Endodermal cell (in vitro differentiated cells): ENCODE measurements at places on chromosomes 4 and X.
A peak's percentile ranks its signal among the peaks of the same experiment; 100 is the strongest.

- DNase-seq = no peak
Measured at GRCh38 chr4:147586637-147587036, 30.6 kb upstream of the TMEM184C start.

GRCh38 chr4:182205306-182205705 is 37.9 kb upstream of the TENM3 start:
- no peak for DNase-seq

- DNase-seq = no peak
Measured at GRCh38 chr4:4507923-4508322, 33.9 kb downstream of the STX18 start.

GRCh38 chr4:73421708-73422457 is 14.1 kb upstream of the AFP start:
- DNase-seq = no peak

- DNase-seq = no peak
Measured at GRCh38 chr4:94595013-94595412, 143.3 kb downstream of the PDLIM5 start.

GRCh38 chrX:40550066-40550465 is 30.7 kb upstream of the ATP6AP2 start:
- DNase-seq = no peak

DNA sequence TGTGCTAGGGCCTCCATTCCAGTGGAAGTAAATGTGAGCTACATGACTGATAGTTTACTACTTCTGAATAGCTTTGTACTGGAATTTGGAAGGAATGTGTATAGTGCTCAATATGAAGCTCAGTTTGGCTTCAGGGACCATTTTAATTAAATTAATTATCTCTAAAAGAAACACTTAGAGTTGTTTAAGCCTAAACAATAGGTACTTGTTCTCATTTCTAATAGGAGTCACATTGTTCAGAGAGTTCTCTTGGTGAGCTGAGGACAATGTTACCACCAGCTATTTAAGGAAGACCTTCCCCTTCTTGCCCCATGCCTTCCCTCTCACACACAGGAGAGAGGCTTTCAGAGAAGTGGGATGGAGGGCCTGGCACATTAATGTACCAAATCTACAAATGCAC is 78.3 kb downstream of the CHIC2 start:
- no peak for DNase-seq

DNA sequence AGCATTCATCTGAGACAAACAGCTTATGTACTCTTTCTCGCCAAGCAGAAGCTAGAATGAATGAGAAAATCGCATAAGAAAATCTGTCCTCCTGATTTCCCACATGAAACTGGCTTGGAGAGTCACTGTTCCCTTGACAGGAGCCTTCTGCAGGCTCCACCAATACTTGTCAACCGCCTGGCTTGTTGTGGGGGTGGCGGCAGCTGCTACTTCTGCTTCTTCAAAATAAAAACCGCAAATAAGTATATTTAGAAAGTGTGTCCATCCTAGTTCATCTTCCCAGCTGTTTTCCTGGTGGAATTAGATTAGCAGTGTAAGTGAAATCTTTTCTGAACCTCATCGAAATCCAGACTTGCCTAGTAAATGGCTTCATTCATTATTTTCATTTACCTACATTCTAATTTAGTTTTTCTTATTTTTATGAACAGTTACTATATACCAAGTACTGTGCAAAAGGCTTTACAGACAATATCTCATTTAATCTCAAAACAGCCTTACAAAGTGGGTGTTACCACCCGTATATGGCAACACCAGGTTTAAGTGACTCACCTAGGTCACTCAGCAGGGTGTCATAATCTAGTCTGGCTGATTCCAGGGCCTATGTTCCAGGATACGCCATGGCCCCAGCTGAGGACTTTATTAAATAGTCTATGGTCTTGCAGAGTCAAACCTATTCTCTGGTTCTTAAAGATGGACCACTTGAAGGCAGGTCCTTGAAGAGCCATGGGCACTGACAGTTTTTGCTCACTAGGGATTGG is 104.6 kb upstream of the IGFBP7 start:
- no peak for DNase-seq

DNA sequence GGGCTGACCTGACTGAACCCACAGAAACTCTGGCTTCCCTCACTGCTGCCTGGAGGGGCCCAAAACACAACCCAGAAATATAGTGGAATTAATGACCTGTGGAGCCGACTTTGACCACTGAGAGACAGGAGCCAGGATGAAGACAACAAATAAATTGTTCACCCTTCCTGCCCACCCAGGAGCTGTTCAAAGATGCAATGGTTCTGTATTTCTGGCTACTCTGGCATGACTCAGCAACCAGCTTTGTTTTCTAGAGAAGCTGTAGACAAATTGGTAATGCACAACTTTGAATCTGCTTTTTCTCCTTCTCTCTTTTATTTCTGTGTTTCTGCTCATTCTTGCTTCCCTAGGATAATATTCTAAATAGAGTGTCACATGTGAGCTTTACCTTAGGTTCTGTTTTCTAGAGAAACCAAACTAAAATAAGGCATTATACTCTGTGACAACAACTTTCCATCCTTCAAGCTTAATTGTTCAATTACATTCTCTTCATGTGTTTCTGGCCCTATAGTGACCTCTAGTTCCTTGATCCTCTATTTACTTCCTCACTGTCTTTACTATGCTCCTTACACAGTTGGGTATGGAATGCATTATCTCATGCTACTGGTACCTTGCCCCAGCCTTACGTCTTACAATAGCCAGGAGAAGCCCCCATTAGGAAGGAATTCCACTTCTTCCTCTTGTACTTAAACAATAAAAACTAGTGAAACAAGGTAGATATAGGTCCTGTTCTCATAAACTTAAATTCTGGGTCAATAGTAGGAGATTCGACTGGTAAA is 6.5 kb upstream of the PRKG2 start:
- no peak for DNase-seq

DNA sequence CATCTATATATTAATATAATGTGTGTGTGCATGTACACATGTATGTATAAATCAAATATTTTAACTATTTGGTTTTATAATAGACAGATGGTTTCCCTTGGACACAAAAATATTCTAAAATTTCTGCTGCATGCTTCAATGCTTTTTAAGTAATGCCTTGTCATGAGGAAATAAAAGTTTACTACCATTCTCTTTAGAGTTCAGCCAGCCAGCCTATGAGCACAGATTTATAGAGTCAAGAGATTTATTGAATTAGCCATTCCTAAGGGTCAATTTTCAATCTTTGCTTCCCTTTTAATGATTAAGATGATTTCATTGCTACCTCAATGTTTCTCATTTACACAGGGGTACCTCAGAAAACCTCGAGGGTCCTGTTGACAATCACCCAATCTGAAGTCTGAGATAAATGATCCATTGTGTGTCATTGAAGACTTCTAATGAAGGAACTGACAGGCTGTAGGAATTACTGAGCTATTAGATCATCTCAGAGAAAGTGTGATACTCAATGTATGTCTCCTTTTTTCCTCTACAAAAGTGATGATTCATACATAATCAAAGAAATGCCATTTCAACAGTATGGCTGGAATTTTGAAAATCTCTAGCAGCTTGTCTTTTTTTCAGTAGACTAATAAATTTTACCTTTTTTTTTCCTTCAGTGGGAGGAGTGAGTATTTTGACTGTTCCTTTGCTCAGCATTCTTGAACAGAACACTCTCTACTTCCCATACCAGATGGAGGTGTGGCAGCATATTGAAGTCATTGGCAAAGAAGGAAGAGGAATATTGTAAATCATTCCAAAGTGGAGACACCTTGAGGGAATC is 222.6 kb upstream of the PCDH18 start:
- no peak for DNase-seq

GRCh38 chr4:82138374-82138773 is 235.4 kb downstream of the HNRNPD start:
- no peak for DNase-seq

DNA sequence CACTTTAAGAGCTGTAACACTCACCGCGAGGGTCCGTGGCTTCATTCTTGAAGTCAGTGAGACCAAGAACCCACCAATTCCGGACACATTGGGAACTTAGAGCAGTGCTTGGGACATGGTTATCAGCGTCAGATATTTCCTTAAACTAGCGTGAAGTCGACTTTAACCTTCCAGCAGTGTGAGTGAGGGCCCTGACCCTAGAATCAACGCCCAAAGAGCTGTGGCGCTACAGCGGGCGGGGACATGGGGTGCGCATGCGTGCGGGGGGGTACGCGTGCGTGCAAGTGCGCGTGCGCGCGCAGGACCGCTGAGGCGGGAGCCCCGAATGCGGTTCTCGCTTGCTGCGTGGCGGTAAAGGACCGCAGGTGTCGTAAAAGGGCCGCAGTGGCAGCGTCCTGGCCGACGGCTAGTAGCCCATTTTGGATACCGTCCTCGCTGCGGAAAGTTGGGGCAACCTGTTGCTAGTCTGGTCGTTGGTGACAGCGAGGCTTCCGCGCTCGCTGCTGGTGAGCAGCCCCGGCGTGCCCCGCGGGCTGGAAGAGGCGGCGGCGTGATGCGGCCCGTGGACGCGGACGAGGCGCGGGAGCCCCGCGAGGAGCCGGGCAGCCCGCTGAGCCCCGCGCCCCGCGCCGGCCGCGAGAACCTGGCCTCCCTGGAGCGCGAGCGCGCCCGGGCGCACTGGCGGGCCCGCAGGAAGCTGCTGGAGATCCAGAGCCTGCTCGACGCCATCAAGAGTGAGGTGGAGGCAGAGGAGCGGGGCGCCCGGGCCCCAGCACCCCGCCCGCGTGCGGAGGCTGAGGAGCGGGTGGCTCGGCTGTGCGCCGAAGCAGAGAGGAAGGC is 19.8 kb upstream of the S100P start:
- peak; percentile 96 for DNase-seq

- peak; percentile 78 for DNase-seq
Measured at GRCh38 chr4:120843849-120844527, 78.5 kb downstream of the PRDM5 start.

GRCh38 chrX:103536071-103536470 is 16.8 kb upstream of the RAB40A start:
- DNase-seq = no peak

DNA sequence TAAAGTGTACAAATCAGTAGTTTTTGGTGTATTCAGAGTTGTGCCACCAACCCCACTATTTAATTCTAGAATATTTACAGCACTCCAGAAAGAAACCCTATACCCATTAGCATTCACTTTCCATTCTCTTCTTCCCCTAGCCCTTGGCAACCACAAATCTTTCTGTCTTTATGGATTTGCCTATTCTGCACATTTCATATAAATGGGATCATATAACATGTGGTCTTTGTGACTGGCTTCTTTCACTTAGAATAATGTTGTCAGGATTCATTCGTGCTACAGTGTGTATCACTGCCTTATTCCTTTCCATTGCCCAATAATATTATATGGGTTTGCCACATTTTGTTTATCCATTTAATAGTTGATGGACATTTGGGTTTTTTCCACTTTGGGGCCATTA is 32.2 kb downstream of the SGMS2 start:
- DNase-seq = no peak

DNA sequence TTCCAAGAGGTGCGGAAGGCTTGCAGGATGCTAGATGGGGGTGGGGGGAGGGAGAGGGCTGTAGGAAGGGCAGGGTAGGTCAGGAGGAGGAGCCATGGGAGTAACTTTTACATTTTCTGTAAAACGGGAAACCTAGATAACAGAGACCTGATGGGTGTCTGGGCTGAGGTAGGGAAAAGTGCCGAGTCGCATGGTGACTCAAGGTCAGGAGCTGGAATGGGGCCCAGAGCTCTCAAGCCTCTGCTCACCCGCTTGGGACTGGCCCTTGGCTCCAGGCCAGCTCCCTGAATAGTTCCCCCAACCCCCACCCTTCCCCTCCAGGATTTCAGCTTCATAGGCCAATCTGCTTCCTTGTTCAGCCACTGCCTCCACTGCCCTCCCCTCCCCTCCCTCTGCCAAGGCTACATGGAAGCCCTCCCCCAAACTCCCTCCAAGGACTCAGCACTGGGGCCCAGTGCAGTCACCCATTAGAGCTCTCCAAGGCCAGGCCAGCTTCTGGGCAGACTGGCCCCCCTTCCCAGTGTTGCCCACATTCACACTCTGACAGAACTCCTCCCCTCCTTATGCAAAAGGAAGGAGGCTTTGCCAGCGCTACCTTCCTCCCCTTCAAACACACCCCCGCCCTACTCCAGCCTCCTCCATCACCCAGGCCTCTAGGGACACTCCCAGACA is 43.6 kb downstream of the TSC22D3 start:
- DNase-seq = peak; percentile 92

DNA sequence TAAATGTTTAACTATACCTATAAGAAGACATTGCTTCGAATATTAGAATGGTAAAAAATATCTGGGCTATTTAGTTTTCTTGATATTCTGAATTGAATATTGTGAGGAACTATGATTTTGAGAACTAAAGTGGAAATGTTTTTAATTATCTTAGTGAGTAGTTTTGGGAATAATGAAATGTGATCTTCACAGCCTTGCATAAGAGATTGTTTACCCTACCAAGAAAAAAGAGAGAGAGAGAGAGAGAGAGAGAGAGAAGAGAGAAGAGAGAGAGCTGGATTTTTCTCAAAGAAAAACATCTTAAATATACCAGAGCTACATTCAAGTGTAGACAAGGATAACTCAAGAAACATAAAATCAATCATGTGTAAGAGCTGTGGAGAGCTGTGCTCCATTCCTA is 148.7 kb upstream of the MAD2L1 start:
- DNase-seq = no peak

GRCh38 chrX:39212456-39212855 is 411.2 kb downstream of the MID1IP1 start:
- DNase-seq = no peak

DNA sequence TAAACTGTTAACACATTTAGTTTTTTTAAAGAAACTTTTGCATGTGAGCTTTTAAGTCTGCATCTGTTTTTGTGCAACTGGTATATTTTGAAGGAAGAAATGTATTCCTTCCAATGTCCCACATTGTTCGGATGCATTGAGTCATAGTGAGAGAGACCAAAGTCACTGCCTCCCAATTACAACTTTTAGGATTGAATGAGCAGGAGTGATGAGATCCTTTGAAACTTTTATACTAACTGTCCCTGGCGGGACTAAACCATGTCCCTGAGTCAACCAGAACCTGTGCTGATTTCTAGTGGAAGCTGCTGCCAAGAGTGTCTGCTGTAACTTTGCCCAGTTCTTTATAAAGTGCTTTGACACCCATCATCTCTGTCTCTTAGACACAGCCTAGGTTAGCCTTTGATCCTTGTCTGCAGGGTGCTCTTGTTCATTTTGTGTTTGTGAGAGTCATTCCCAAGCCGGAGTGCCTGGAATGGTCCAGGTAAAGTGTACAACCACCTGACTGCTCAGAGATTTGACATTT is 122.7 kb downstream of the ZNF518B start:
- no peak for DNase-seq

DNA sequence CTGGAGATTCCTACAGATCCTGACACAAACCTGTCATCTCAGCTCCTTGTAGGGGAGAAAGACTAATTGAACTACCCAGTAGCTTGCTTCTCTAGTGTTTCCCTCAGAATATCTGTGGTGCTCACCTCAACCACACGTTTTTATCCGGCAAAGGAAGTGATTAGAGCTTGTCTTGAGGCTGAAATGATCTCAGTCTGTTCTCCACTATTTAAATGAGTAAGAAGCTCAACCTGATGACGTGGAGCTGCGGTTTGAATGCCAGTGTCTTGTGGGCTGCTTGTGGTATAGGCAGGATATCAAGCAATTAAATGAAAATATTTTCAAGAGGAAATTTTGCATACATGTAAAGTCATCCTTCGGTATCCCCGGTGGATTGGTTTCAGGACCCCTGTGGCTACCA is 270.2 kb downstream of the TLL1 start:
- no peak for DNase-seq
